ENCODE measurements at places on chromosomes 1 and 21.

GRCh38 chr1:115401676-115402075, 63.6 kb upstream of the NGF start:
- DNase-seq, result no peak

GRCh38 chr1:76909311-76909710, 42.0 kb downstream of the ST6GALNAC5 start:
- no peak for DNase-seq

- DNase-seq, result no peak
Measured at GRCh38 chr1:62436039-62436465, 797 bp upstream of the USP1 start.

DNA sequence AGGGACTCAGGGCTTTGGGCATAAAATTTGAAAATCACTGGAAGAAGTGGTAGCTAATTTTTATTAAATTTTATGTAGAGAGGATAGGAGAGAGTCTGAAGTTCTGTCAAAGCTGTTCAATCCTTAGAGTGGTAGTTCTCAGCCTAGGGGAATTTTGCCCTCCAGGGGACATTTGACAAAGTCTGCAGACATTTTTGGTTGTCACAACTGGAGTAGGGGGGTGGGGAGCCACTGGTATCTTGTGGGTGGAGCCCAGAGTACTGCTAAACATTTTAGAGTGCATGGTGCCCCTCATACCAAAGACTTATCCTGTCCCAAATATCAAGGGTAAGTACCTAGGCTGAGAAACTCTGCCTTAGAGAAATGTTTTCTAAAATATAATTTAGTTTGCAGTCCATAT, 30.2 kb downstream of the RASAL2 start:
- no peak for DNase-seq

GRCh38 chr1:55070293-55071164, 31.2 kb downstream of the PCSK9 start:
- no peak for DNase-seq

GRCh38 chr1:31318146-31318545, 21.3 kb downstream of the ZCCHC17 start:
- no peak for DNase-seq

- DNase-seq, result no peak
Measured at GRCh38 chr1:19484798-19485361, 459 bp downstream of the CAPZB start.

DNA sequence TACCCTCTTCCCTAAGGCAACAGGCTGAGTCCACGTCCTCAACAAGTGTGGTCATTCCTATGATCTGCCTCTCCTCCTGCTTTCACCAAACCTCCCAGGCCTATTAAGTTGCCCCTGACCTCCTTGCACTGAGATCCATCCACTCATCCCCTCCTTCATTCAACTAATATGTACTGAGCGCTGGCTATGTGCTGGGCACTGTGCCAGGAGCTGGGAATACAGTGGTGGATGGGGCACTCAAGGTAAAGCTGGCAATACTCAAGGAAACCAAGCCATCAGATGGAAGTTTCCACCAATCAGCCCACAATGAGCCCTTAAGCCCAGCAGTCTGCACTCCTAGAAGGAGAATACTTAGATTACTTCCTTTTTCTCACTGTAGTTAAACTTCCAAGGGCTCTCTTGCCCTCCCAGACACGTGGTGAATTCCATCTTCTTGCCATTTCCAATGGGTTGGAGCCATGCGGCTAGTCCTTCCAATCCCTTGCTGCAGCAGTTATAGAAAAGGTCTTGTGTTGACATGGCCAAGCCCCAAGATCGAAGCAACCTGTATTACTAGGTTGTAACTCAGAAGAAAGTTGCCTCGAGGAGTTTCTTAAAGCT, 279.9 kb upstream of the RUNX1 start:
- DNase-seq, result no peak

DNA sequence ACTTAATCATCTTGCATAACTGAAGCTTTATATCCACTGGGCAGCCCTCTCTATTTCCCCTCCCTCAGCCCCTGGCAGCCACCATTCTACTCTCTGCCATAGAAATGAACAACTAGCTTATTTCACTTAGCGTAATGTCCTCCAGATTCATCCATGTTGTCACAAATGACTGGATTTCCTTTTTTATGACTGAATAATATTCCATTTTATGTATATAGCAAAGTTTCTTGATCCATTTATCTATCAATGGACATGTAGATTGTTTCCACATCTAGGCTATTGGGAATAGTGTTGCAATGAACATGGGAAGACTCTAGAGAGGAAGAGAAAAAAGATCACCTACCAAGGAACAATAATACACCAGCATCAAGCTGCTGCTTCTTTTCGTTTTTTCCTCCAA, 32.1 kb upstream of the EEIG2 start:
- no peak for DNase-seq
